ENCODE measurements at places on chromosomes 3 and 15.

GRCh38 chr3:93861017-93861416 is 112.7 kb downstream of the PROS1 start:
- no peak for DNase-seq

- DNase-seq: peak; percentile 73
Measured at GRCh38 chr15:68635141-68635540, 56.3 kb downstream of the CORO2B start.

- no peak for DNase-seq
Measured at GRCh38 chr3:120435621-120436020, 15.2 kb downstream of the FSTL1 start.

DNA sequence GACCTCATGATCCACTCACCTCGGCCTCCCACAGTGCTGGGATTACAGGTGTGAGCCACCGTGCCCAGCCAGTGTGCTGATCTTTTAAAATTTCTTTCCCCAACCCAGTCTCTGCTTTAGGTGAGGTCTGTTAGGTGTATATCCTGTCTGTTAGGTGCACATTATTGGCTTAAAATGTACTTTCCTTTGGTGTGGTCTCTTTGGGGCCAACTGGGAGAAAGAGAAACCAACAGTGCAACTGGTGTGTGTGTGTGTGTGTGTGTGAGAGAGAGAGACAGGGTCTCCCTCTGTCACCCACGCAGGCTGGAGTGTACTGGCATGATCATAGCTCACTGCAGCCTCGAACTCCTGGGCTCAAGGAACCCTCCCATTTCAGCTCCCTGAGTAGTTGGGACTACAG is 50.3 kb upstream of the GNB5 start:
- DNase-seq: no peak

DNA sequence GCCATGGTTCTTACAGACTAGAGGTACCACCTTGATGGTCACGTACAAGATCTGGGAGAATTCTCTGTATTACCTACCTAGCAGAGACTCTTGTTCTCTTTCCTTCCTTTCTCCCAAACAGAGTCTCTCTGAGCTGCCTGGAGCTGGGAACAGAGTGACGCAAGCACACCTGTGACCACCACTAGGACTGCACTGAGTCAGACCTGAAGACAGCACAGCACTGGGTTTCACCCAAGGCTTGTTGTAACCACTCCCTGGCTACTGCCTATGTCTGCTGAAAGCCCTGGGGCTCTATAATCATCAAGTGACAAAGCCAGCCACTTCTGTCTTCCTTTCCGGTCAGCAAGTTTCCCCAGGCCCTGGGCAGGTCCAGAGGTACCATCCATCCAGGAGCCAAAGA is 293.3 kb upstream of the CNTN4 start:
- no peak for DNase-seq

DNA sequence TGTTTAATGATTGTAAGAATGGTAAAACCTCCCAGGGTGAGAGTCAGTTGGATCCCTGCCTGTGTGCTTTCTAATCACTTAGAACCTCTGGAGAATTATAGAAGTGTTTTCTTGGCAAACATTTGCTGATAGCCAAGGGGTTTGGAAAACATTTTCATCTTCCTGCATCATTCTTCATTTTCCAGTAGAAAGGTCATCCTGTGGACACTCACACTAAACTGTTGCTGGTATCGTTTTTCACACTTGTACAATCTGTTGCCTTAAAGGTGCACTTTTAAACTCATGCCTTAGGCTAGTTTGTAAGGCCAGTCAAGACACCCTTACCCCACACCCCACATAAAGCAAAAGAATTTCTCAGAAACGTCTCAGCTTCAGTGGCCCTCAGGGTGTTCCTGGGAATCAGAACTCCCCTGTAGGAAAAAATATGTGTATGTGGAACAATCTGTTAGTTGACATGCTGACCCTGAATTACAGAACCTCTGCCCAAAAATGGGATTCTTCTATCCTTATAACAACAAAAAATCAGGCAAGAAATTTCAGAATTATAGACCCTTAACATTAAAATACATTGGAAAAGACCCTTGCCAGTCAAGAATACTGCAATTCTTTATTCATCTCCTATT is 5.8 kb upstream of the PLD1 start:
- no peak for DNase-seq

DNA sequence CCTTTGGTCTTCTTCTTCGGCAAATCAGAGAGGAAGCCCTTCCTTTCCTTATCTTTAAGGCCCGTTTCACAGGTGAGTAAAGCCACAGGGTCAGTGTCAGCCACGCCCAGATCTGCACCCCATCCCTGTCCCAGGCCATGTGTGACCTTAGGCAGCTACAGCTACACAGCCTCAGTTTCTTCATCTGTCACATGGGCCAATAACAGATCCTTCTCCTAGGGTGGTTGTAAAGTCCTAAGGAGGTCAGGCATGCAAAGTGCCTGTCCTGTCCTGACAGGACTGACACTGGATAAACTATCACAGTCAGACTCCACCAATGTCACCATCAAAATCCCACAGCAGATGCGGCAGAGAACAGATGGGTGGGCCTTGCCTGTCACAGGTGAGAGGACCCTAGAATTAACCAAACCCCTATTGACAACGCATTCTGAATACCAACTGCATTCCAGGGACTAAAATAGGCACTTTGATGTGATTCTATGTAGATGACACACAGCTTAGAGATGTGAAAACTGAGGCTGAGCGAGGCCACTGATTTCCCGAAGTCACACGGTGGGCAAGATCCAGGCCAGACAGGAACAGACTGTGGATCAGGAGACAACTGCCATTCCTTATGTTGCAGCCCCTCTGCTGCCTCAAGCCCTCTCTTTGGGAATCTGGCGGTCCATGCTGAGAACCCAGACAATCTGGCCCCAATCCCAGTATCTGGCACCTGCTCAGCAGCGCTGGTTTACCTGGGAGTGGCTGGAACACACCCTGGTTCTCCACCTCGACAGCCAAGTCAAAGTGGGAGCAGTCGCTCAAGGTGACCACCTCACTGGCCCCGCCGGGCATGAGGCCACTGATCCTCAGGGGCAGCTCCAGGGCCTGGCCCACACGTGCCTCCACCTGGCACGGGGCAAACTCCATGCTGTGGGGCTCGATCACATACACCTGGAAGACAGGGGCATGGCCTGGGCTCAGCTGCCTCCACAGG is 48.7 kb downstream of the NUP210 start:
- no peak for DNase-seq

- DNase-seq: no peak
Measured at GRCh38 chr3:192340031-192340430, 387.3 kb downstream of the FGF12 start.

GRCh38 chr3:132317229-132317948 is at the start of gene ACP3:
ACP3 (plus strand) TSS chr3:132317407; CDS start chr3:132317457, 50 bp downstream.
- DNase-seq: peak; percentile 18

DNA sequence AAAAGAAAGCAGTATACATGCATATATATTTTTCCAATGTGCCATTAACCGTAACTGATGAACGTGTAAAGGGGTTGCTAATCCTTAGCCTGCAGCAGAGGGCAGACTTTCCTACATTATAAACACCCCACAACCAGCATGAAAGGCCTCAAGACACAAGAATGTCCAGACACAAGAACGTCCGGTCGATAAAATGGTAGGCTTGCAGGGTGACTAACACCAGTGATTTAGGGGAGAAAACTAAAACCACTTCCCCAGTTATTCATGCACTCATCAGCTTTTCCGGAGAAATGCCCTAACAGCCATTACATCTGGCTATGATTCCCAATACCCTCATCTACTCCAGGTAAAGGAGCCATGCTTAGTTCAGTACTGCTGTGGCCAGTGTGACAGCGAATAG is 57.4 kb downstream of the LRTM1 start:
- DNase-seq: peak; percentile 91

GRCh38 chr3:69179740-69180372 is 57.5 kb upstream of the LMOD3 start:
- no peak for DNase-seq

- no peak for DNase-seq
Measured at GRCh38 chr3:56694867-56695683, 12.0 kb upstream of the TASOR start.

DNA sequence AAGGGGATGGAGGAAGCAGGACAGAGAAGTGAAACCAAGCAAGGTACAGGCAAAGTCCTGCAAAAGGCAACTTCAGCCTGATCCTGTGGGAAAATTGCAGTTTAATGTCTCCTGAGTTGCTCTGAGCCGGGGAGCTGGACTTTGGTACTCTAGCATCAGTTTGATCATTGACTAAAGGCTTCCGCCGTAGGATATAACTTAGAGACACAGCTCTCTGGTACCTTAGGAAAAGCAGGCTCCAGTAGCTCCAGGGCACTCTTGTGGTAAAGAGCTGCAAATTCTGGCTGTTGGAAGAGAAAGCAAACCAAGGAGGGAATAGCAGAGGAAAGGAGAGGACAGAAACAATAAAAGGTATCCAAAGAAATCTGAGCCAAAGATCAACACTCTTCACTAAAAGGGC is 521.1 kb downstream of the PLOD2 start:
- no peak for DNase-seq

DNA sequence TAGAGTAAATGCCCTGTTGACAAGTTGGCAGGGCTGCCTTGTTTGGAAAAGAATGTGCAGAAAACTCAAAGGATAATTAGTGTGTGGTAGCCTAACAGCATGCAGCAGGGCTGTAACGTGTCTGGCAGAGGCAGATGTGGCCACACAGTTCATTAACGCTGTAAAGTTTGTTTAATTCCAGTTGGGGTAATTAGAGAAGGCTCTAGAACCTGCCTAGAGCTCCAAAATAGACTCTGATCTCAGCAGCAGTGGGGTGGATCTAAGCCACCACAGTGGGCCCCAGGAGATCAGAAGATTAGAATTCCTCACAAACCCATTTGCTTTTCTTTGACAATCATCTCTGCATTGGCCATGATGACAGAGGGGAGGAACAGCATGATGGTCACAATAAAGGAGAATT is 65.1 kb upstream of the LEKR1 start:
- DNase-seq: no peak

- DNase-seq: peak; percentile 5
Measured at GRCh38 chr15:100601163-100601562, 821 bp downstream of the LINS1 start.

DNA sequence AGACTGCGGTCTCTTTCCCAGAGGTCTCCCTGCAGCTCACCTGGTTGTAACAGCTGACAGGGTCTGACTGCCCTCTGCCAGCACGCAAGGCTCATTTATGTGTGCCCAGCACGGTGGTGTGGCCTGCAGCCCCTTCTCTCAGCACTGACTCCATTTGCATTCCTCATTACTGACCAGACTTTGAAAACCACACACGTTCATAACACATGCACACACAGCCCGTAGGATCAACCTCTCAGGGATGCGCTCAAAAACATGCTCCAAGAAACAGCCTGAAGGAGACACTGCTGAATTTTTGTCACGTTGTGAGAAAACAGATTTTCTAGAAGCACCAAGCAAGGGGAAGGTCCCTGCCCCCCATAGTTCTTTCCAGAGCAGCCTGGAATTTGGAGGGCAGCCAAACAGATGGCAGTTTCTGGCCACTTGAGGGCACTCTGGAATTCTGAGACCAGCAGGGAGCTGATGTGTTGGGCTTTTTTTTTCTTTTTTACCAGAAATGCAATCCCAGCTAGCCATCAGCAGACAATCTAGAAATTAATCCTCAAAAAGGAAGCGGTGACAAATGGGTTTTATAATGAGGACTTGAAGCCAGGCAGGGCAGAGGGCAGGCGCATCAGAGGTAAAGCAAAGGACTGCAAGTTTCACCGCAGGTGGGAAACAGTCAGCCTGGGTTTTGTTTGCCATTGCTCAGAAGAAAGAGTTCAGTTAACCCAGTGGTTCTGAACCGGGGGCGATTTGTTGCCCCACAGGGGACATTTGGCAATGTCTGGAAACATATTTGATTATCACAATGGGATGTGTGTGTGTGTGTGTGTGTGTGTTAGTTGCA is 170.5 kb upstream of the PROK2 start:
- DNase-seq: peak; percentile 89

DNA sequence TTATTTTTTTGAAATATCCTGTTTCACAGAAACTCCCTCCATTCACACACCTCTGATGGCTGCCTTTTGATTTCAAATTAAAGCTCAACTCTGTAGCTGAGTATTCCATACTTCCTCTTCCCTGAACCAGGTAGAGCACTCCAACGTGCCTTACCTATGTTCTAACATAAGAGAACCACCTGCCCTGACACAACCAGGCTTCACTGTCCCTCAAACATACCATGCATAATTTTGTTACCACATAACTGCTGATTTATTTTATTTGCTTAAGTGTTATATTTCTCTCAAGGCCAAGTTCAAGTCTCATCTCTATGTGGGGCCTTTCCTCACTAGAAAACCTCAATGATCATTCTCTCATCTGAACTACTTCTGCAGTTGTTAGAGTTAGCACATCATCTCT is 209.7 kb downstream of the P3H2 start:
- no peak for DNase-seq

DNA sequence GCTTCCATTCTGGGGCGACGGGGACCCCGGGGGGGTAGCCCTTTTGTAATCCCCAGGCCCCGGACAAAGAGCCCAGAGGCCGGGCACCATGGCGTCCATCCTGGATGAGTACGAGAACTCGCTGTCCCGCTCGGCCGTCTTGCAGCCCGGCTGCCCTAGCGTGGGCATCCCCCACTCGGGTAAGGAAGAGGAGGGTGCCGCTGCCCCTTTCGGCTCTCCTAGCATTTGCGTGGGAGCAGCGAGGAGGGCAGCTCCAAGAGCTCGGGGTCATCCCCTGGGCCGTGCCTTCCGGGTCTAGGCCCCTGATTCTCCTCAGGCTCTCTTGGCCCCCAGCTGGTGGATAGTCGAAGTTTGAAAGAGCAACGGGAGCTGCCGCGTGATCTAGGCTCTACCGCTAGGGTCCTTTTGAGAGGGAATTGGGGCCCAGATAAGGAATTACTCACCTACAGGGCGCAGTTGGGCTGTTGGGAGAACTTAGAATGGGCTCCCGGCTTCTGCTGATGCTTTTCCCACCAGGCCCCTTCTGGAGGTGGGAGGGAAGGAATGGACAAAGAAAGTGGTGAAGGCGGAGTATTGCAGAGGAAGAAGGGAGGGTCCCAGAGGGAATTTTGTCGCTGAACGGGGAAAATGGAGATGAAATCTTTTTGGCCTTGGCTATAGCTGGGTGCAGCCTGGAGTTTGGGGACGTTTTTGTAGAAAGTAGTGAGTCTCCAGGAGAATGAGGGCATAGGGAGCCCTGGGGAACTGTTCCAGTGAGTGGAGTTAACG is 615 bp downstream of the VPS18 start:
- peak; percentile 82 for DNase-seq

- DNase-seq: no peak
Measured at GRCh38 chr3:37825744-37826400, 35.8 kb upstream of the CTDSPL start.

DNA sequence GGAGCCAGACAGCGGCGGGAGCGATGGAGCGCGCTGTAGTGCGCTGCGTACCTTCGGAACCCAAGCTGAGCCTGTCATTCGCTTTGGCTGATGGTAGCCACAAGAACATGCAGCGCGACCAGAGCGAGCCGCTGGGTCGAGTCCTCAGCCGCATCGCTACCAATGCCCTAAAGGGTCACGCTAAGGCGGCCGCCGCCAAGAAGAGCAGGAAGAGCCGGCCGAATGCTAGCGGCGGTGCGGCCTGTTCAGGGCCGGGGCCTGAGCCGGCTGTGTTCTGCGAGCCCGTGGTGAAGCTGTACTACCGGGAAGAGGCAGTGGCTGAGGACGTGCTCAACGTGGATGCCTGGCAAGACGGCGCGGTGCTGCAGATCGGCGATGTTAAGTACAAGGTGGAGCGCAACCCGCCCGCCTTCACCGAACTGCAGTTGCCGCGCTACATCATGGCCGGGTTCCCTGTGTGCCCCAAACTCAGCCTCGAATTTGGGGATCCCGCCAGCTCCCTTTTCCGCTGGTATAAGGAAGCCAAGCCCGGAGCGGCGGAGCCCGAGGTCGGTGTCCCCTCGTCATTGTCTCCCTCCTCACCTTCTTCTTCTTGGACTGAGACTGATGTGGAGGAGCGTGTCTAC is 498 bp downstream of the PDE12 start:
- peak; percentile 44 for DNase-seq

Data from GM03348 (cell line).